NCI-H1417 treated with DMSO at 0.1 percent for 48 hours (cell line): ENCODE measurements at places on chromosomes 16 and 17.

DNA sequence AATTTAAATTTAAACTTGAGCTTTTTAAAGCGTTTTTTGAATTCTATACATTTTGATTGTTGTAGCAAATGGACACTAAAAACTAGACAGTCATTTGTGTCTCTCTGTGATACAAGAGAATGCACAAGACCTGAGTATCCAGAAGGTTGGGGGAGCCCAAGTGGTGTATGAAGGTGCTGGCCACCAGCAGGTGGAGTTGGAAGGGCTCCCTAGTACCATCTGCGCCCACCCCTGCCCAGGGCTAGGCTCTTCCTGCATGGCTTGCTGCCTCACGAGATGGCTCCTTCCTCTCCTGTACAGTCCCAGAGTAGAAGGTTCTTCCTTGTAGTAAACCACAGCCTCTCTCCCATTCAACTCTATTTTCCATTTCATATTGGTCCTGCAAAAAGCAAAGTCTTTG, 17.0 kb downstream of the GID4 start:
- no peak for DNase-seq

DNA sequence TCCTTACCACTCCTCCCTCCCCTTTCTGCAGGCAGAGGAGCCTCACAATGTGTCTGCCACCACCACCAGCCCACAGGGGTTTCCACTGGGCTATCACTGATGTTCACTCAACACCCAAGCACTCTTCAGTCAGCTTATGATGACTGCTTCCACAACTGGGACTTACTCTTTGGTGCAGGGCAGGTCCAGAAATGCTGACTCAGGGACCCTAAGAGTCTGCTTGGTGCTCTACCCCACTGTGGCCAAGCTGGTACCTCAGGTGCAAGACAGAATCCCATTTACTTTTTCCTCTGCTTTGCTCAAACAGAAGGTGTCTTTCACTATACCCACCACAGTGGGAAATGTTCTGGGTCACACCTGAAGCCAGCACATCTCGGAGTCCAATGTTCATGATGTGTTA, 40.1 kb downstream of the ZNF267 start:
- no peak for DNase-seq

- DNase-seq: no peak
Observed at GRCh38 chr17:80223142-80223815, 3.1 kb downstream of the SLC26A11 start.

DNA sequence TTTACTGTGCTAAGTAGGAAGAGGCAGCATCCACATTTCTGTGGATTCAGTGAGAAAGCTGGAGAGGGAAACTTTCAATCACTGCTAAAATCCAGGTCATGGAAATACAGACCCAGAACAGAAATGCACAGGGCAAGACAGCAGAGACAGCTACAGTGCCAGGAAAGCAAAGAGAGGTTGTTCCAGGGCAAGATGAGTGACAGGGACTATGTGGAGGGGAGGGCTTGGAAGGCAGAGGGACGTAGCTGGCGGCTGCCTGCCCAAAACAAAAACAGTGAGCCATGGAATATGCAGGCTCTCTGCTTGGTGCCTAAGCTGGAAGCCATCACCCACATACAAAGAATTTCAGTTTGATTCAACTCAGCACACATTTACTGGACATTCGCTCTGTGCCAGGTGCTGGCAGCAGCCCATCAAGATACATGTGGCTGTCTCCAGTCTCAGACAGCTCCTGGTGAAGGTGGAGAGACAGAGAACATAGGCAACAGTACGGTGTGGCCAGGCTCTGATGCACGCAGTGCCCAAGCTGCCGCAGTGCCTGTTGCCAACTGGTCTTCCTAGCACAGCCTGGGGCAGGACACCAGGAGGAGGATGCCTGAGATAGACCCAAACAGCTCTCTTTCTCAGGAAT, 88.7 kb downstream of the AIPL1 start:
- no peak for DNase-seq

GRCh38 chr17:33977729-33978514, 277.2 kb upstream of the CCL2 start:
- DNase-seq: no peak

- no peak for DNase-seq
Observed at GRCh38 chr16:23333831-23334456, 31.8 kb downstream of the SCNN1B start.
